ENCODE measurements at places on chromosomes 3 and 15.

- DNase-seq: no peak
Observed at GRCh38 chr15:94212291-94212690, 19.1 kb upstream of the MCTP2 start.

GRCh38 chr3:13237776-13238490, 164.7 kb upstream of the IQSEC1 start:
- DNase-seq: no peak

DNA sequence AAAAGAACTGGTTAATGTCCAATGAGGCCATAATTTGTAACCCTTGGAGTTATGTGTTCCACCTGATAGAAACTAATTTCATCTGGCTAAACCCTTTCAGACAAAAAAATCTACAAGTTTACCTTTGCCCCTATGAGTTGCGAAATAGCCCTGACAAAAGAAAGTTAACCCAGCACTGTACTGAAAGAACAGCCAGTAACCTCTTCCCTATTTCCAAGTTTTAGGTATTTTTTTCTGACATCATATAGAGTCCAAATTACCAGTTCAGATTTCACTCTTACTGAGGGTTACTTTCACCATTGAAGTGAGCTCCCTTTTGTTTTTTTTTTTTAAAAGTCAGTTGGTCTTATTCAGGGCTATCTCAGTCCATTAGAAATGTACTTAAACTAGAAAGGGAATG, 42.8 kb upstream of the PTPRG start:
- DNase-seq: no peak

GRCh38 chr3:65596571-65597225, 442.0 kb downstream of the MAGI1 start:
- DNase-seq: no peak

GRCh38 chr3:143476965-143477640, 357.5 kb downstream of the CHST2 start:
- no peak for DNase-seq

Measured in ACHN (cell line).